ENCODE measurements at places on chromosomes 3 and 15.
A peak's percentile ranks its signal among the peaks of the same experiment; 100 is the strongest.

DNA sequence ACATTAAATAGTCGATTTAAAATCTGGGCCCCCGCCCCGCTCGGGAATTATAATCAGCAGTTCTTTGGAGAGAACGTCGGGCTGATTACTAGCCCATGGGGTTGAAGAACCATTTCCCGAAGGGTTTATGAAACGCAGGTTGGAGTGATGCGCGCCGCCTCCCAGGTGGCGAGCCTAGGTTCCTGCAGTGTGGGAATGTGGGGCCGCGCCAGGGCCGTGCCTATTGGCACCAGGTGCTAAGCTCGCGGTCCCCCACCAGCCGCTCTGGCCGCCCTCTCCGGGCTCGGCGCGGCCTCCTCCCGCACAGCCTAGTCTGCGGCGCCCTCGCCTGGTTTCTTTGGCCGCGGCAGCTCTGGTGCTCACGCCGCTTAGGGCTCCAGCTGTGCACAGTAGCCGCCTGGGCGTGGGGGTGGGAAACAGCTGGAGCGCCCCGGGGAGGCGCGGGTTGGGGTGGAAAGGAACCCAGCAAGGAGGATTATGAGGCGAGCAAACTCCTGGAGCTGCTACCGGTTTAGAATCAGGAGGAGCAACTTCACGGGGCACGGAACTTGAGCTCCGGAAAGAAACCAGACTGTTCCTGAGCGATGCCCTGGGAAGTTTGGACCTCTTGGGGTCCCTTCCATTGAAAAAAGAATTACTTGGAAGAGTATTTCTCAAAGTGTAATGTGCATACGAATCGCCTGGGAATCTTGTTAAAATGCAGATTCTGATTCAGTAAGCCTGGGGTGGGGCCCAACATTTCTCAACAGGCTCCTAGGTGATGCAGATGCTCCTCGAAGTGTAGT lies 5.6 kb upstream of the MECOM start:
- peak; percentile 87 for DNase-seq

- no peak for DNase-seq
These were observed 308.4 kb downstream of the PDCD6IP start for GRCh38 chr3:34106879-34107278.

DNA sequence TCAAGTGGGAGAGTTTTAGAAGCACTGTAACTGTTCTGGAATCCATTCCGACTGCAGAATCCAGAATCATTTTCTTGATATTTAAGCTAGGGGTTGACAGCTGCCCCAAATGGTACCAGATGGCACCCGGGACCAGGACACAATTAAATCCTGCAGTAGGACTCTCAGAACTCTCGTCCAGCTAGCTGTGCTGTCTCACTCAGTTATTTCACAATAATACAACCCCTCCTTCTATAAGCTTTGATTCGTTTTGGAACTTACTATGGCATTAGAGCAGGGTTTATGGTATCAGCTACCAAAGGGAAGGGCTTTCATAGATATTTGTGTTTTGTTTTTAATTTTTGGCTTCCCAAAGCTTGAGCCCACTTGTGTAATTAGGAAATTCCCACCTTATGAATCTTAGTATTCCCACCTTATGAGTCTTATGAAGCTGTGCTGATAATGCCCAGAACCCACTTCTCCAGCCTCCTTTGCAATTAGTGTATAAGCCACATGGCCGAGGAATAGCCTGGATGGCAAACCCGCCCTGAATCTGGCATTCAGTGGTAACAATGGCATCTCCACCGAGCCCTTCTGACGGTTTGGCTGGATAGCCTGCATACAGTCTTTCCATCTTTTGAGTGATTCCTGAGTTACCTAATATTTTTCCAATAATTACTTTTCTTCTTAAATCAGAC lies 120.1 kb downstream of the UACA start:
- no peak for DNase-seq

GRCh38 chr3:48788544-48789162 lies 59.0 kb downstream of the PRKAR2A start:
- DNase-seq, result no peak

- no peak for DNase-seq
These were observed 44.5 kb downstream of the CRABP1 start for GRCh38 chr15:78384651-78385050.

DNA sequence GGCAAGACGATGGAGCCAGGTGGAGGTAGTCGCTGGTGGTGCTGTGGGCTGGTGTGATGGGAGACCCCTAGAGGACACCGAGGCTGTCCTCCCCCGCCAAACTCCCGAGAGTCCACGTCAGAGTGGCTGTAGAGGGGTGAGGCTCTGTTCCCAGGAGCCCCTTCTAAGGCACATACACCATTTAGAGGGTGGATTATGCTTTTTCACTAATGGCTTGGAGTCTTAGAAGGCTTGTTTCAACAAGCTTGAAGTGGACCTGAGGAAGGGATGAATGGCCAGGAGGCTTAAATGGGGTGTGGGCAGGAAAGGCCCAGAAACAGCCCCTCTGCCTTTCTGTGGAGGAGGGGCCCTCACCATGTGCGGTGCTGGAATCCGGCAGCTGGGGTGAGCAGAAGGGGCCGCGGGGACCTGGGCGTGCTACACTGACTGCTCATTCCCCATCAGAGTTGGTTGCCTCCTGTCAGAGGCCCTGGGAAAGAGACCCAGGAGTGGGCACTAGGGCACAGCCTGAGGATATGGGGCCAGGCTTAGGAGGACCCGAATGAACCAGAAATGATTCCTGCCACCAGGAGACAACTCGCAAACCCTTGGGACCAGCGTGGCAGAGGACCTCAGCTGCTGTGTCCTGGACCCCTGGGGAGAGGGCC lies 66.2 kb downstream of the FEM1B start:
- DNase-seq, result no peak

DNA sequence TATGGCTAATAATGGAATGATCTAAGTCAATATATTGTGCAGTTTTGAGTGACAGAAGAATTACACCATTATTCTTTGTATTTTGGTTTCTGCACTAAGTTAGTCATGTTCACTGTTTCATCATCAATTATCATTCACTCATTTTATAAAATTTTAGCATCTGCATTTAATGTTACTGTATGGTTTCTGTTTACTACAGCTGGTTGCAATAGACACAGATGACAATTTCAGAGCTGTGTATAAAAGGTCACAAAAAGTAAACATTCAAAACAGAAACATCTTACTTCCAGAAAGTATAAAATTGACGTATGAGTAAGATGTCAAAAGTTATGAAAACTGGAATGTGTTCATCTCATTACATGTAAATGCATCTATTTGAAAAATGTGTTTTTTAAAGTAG lies 111.1 kb upstream of the GBE1 start:
- no peak for DNase-seq

GRCh38 chr3:133457465-133458067 lies 57.7 kb downstream of the BFSP2 start:
- DNase-seq, result no peak

DNA sequence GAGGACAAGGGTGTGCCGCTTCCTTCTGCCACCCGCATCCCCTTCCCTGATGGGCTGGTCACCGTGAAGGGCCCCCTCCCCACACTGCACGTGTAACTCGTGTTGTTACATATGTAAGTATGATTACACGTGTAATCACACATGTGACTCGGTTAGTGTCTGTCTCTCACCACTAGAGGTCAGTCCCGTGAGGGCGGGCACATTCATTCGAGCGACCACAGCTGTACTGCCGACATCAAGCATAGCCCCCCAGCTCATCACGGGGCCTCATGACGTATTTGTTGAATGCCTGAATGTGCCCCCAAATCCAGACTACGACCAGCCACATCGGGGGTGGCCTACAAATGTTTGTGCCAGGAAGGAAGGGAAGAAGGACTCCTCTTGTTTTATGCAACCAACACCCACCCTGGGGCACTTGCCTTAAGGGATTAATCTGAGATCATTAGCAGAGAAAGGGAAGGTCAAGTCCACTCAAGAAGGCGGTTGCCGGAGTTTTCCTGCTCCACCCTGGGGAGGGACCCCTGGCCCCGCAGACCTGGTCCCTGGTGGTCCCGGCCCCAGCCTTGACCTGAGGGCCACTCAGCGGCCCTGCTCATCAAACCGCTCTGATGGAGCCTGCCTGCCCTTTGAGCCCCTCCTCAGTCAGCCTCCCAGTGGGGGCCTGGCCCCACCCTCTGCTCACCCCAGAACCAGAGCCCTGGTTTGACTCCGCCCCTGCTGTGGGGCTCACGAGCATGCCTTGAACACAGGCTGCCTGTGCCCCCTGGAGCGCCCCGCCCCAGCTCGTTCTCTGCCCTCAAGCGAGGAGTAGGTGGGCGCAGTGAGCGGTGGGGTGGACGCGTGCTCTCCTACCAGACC lies 52.8 kb downstream of the RGMA start:
- DNase-seq, result peak; percentile 67

GRCh38 chr15:52652984-52653383 lies 26.2 kb downstream of the ATOSA start:
- peak; percentile 35 for DNase-seq

GRCh38 chr3:185764980-185765370 lies 59.9 kb downstream of the IGF2BP2 start:
- DNase-seq, result no peak

DNA sequence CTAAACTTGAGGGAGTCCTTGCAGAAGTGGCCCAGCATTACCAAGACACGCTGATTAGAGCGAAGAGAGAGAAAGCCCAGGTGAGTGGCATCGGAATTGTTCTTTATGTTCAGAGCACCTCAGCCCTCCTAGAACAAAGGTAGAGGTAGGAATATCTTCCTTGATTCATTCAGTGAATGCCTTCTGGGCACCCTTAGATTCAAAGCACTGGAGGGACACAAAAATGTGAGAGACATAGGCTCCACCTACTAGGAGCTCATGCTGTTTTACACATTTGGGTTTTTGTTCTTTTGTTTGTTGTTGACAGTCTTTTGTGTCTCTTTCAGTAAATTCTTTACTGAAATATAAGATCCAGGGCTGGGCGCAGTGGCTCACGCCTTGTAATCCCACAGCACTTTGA lies 68.2 kb downstream of the IQGAP1 start:
- no peak for DNase-seq

- no peak for DNase-seq
These were observed 16.0 kb downstream of the WDR73 start for GRCh38 chr15:84638103-84638502.

- peak; percentile 80 for DNase-seq
These were observed 525.8 kb upstream of the PROK2 start for GRCh38 chr3:72310419-72311380.

DNA sequence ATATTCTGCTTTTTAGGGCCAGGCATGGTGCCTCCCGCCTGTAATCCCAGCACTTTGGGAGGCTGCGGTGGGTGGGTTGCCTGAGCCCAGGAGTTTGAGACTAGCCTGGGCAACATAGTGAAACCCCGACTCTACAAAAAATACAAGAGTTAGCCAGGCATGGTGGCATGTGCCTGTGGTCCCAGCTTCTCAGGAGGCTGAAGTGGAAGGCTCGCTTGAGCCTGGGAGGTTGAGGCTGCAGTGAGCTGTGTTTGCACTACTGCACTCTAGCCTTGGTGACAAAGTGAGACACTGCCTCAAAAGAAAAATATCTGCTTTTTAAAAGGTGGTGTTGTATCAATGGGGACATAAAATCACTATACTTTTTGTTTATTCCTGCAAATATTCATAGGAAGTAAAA lies 112.8 kb downstream of the C3orf38 start:
- DNase-seq, result no peak

- no peak for DNase-seq
These were observed 100.5 kb downstream of the AKAP13 start for GRCh38 chr15:85480923-85481322.

DNA sequence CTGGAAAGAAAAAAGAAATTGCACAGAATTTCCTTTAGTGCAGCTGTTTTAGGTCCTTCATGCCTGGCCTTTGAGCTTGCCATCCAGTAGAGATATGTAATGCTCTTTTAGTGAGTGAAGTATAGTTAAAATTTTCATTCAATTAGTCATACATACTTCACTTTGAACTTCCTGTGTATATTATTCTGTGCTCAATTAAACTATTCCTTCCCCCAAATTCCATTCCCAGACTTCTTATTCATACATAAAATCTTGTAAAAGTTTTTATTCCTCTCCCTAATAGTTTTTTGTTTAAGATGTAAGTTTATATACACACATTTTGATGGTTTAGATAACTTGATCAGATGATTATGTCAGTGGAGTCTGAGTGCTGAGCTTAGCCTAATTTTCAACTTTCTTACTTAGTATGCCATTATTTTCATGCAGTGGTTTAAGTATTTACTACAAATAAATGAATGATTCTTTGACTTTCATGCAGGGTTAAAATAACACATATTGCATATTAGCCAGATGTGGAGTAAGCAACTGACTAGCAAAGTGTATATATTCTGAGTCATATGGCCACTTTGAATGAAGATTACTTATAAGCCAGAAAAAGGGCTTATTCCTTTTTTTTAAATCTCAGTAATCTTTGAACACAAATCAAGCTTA lies 42.5 kb upstream of the ABHD10 start:
- DNase-seq, result peak; percentile 48

DNA sequence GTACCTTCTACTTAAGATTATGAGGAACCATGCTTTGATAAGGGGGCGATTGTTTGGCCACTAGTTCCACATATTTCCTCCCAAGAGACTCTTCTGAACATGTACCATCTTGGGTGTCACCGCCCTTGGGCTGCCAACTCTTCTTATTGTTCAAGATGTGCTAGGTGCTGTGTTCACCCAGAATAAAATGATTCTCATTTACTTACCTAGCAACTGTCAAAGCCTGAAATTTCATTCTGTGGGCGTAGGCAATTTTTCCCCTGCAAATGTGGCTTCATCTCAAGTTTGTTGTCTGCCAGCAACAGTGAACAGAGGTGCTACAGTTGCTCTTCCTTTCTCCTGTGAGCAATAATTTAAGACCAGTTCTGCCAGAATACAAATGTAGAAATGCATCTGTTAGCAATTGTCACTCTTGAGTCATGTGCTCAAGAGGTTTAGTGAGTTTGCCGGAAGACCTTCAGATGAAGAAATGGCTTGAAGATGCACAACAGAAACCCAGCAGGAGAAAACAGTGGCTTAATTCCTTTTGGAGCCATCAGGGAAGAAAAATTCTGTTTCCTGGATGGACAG lies 41.3 kb upstream of the RARB start:
- no peak for DNase-seq

GRCh38 chr3:188947401-188948280 lies 224.1 kb upstream of the TPRG1 start:
- DNase-seq, result peak; percentile 80

DNA sequence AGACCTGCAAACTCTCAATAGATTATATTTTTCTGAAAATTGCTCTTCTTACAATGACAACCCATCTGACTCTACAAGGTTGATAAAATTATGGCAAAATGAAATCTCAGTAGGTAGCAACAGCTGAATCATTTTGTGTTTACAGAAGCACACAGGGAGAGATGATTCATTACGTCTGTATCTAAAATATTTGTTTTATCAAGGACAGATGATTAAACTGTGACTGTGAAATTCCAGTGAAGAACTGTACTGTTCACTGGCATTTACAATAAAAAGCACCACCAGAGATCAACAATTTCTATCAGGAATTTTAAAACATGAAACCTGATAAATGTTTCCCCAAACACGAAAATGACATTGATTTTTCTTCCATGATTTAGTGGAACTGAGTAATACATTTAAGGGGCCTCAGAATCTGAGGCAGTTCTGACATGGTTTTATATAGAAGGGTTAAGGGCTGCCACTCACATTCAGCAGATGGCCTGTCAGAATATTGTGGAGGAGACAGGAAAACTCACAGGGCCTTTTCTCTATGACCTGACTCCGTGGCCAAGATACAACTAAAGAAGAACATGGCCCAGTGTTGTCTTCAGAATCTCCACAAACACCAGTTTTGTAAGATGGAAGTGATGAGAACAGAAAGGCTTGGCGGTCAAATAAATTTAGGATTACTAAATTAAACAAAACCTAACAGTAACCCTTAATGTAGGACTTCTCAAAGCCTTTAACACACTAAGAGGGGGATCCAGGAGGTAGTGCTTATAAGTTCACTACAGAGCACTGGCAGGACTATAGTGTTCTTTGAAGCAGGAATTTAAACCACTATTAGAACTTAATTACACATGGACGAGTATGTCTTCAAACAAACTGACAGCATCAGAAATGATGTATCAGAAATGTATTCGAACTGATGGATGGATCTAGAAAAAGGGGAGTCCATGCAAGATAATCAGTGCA lies 25.9 kb downstream of the RAD18 start:
- peak; percentile 43 for DNase-seq
